ENCODE measurements at places on chromosomes 1 and 21.
A peak's percentile ranks its signal among the peaks of the same experiment; 100 is the strongest.

DNA sequence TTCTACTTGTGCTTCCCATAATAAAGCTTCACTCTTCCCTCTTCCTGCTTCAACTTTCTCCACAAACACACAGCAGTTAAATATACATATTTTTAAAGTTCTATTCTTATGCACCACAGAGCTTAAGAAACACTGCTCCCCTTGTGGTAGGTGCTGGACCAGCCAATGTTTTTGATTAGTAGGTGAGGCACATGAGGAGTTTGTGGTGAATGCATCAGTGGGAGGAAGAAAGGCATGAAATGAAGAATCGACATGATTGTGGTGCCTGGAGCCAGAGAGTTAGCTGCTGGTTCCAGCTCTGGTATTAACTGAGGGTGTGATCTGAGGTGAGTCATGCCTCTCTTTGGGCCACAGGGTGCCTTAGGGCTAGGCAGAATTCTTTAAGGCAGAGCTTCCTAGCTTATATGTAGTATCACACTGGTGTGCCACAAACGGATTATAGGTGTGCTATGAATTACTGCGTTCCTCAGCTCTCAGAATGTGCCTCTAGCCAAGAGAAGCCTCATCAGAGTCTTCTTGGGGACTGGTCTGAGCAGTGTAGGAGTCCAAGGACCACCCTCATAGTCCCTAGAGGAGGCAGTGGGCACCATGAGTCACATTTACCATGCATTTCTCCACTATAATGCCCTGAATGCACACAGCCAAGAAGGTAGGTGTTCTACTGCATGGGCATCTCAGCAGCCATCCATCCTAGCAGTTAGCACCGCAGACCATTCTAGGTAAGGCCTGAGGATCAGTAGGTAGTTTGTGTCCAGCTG, 97.4 kb upstream of the SGIP1 start:
- DNase-seq, result peak; percentile 18

DNA sequence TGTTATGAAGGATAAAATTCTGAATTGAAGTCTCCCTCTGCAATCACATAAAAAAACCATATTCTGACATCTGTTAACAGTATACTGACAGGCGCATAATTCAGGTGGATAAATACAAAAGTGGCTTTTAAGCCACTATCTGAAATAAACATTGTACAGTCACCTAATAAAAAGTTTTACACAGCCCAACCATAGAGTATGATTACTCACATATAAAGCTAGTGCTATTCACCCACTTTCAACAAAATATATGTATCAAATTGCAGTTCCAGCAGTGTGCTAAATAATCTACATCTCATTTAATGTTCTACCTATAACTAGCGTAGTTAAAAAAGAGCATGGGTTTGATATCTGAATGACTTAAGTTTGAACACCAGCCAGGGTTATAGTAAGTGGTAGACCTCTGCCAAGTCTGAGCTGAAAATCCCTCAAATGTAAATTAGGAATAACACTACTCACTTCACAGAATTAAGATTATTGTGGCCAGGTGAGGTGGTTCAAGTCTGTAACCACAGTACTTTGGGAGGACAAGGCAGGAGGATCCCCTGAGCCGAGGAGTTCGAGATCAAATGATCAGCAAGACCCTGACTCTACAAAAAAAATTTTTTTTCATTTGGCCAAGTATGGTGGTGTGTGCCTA, 3.9 kb downstream of the EGLN1 start:
- no peak for DNase-seq

DNA sequence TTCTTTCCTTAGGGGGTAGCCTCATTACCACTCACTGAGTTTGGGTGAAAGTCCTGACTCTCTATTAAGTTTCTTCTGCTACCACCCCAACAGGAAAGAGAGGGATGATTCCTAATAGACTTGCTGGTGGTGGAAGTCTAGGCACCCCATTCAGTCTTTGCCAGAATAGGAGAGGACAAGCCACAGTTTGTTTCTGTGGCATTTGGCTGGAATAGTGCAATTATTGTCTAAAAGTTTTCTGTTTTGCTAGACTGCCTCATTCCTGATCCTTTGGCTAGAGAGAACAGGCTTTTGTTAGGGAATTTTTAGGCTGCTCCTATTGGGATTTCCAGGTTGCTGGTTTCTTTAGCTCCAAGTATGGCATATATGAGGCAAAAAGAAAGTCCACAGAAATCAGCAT, 9.9 kb upstream of the HJV start:
- DNase-seq, result no peak

DNA sequence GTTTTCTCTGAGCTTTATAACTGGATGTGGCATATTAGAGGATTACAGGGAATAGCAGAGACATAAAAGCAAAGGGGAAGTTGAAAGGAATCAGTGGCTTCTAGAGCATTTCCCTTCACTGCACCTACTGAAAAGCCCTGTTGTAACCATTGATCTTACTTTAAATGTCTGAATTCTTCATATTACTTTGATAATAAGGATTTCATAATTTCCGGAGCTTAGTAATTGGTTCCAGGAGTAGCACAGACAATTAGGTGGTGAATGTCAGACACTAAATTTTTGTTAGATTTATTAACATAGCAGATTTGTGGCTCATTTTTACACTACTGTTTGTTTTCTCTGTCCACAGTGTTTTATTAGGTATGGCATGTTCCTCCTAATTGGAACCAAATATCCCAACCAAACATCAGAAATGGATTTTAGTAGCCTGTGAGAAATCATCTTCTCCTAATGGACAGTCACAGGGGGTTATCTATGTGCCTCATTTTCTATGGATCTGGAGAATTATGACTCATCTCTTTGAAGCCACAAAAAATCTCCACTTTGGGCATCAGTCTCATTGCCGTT, 100.5 kb downstream of the GIPC2 start:
- DNase-seq, result no peak

DNA sequence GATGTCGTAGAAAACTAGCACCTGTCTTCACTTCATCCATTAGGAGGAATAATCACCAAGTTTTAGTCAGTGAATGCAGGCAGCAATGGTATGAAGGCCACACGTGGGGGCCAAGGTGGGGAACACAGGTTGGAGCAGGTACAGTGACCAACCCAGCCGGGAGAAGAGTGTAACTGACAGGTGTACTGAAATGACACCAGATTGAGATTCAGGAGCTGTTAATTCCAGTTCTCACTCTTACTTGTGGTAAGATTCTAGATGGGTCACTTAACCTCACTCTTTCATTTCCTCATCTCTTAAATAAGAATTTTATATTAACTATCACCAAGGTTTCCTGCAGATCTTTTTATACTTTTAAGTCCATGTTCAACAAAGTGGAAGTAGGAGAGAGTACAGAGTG, 206.2 kb upstream of the PTBP2 start:
- DNase-seq, result no peak

- no peak for DNase-seq
Measured at GRCh38 chr1:5992814-5993555, 760 bp upstream of the NPHP4 start.

- DNase-seq, result no peak
Measured at GRCh38 chr1:245431706-245432105, 276.9 kb downstream of the KIF26B start.

- no peak for DNase-seq
Measured at GRCh38 chr1:242225767-242226573, 227.1 kb upstream of the MAP1LC3C start.

- no peak for DNase-seq
Measured at GRCh38 chr21:41808094-41808493, 41.2 kb upstream of the RIPK4 start.

DNA sequence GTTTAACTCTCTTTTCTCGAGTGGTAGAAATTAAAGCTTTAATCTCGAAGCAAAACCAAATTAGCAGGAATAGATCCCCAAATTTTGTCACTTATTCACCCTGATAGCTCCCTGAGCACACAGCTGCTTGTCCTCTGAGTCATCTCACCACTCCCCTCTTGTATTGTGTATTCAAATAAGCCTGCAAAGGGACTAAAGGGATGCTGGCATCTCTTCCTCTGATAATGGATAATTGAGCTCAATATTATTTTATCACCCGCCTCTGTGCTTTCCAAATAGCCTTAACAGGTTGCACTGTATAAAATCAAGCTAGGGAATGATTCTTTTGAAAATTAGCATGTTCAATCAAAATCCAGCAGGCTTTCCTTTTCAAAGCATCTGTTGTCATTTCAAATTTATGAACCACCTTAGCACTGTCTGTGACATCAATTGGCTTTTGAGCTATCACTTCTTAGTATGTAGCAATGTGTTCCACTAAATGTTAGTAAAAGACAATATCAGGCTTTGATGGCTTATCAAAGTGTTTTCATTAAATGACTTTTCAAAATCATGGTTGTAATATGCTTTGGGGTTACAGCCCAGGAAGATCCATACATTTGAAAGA, 561.6 kb downstream of the PLA2G4A start:
- DNase-seq, result no peak

DNA sequence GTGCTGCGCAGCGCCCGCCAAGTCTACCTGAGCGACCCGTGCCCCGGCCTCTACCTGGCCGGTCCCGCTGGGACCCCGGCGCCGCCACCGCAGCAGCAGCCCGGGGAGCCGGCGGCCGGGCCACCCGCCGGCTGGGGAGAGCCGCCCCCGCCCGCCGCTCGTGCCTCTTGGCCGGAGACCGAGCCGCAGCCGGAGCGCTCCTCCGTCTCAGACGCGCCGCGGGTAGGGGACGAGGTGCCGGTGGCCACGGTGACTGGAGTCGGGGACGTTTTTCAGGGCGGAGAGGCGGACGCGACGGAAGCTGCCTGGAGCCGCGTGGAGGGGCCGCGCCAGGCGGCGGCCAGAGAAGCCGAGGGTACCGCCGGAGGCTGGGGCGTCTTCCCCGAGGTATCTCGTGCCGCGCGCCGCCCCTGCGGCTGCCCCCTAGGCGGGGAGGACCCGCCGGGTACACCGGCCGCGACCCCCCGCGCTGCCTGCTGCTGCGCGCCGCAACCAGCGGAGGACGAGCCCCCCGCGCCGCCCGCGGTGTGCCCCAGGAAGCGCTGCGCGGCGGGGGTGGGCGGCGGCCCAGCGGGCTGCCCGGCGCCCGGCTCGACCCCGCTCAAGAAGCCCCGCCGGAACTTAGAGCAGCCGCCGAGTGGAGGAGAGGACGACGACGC, 646 bp downstream of the IER5 start:
- peak; percentile 32 for DNase-seq
